ENCODE measurements at places on chromosomes 7 and 10.

DNA sequence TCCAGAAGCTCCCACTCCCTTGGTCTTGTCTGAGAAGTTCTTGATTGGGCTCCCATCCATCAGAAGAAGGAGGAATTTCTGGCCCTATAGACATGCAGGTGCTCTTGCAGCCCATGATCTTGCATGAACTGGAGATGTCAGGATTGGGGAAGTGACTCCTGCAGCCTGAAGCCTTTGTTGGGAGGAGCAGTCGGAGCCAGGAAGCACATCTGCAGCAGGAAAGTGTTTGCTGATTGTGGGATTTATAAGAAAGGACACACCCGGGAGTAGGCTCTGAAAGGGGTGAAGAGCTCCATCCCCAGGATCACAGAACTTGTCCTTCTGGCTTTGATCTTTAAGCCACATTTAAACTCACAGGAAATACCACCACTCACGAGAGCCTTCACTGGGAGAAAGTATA is 185.2 kb downstream of the DYNC1I1 start:
- DNase-seq, result no peak

DNA sequence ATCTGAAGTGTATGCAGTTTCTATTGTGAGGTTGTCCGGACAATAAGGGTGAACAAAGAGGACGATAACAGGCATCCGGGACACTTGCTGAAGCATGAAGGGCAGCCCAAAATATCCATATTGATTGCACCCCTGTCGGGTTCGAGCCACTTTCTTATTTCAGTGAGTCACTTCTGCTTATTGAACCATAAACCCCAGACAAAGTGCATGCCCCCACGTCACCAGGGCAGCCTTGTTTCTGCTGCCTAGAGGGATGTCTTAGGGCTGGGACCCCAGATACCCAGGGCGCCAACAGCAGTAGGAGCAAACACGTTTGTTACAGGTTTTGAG is 175.3 kb upstream of the LYZL1 start:
- no peak for DNase-seq

DNA sequence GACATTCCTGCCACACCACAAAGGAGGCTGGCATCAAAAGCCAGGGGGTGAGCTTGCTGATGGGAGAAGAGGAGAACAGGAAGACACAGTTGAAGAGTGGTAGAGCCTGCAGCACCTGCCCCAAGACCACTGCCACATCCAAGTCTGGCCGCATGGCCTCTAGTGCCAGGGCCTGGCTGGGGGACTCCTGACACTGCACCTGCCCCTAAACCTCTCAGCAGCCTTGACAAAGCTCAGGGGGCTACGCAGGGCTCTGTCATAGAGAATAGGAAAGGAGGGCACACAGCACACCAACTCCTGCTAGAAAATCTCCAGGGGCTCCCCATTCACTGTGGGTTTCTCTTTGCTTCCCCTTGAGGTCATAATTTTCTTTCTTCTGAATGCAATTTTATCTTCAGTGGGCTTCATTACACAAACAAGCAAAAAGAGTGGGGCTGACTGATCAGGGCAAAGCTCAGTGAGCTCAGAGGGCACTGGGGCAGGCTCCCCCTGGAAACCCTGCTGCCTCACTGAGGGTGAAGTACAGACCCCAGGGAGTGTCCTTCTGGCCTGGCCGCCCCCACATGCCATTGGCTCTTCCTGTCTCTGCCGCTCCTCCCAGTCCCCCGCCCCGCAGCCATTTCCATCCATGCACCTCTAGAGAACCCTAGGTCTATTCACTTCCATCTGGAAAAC is 37.2 kb downstream of the VOPP1 start:
- DNase-seq, result peak; percentile 26

GRCh38 chr10:80528185-80528700 is 9.5 kb upstream of the SH2D4B start:
- no peak for DNase-seq

Data from activated naive CD8-positive, alpha-beta T cell treated with anti-CD3 and anti-CD28 coated beads, Interleukin-2, amount 50 U/mL, for 24 hours (primary cell).